ENCODE measurements at places on chromosomes 4 and X.

- DNase-seq: no peak
Observed at GRCh38 chr4:139154134-139154421, 22.9 kb downstream of the ELF2 start.

- DNase-seq: no peak
Observed at GRCh38 chr4:149140841-149141240, 674.8 kb downstream of the IQCM start.

GRCh38 chr4:54678826-54679225 is 21.1 kb downstream of the KIT start:
- DNase-seq: no peak

DNA sequence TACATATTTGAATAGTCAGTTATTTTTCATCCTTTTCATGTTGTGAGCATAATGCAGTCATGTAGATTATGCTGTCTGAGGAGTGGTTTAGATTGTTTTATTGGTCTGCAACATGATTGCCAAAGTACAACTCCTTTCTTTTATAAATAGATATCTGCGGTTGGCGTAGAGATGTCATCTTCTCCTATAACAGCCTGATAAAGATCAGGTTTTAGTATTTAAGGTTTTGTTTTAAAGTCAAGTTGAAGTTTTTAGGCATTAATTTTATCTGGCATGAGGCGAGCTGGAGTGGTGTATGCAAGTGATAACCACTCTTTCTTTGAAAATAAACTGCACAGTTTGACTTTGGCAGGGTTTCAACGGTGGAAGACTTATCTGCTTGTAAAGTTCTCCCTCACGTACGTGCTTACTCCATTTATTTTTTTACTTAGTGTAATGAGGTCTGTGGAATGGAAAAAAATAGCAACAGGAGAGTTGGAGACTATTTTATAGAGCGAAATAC is 126.3 kb downstream of the FBXO8 start:
- DNase-seq: no peak

DNA sequence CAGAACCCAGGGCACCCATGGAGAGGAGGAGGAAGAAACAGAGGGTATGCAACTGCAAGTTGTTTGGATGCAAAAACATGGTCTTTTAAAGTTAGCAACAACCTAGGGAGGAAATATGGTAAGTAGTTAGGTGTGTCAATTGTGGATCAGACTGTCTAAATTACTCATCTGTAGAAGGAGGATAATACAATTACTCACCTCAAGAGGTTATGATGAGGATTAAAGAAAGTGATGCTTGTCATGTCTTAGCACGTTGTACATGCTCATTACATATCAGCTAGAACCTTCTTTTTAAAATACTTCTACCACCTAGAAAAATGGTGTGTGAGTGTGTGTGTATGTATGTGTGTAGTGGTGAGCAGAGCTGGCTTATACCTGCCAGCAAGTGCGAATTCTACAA is 2.3 kb upstream of the C1QTNF7 start:
- no peak for DNase-seq

- DNase-seq: no peak
Observed at GRCh38 chr4:100517864-100518341, at the start of gene EMCN. Gene EMCN, minus strand, starts transcription at chr4:100518022. Its CDS starts 108 bp downstream, at chr4:100517914.

GRCh38 chrX:69387567-69388487 is 116.3 kb upstream of the NALF2 start:
- DNase-seq: no peak

DNA sequence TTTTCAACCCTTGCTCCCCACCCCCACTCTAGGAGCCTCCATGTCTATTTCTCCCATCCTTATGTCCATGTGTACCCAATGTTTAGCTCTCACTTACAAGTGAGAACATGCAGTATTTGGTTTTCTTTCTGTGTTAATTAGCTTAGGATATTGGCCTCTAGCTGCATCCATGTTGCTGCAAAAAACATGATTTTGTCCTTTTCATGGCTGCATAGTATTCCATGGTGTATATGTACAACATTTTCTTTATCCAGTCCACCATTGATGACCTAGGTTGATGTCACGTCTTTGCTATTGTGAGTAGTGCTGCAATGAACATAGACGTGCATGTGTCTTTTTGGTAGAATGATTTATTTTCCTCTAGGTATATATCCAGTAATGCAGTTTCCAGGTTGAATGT is 472.8 kb downstream of the ZNF674 start:
- DNase-seq: no peak

DNA sequence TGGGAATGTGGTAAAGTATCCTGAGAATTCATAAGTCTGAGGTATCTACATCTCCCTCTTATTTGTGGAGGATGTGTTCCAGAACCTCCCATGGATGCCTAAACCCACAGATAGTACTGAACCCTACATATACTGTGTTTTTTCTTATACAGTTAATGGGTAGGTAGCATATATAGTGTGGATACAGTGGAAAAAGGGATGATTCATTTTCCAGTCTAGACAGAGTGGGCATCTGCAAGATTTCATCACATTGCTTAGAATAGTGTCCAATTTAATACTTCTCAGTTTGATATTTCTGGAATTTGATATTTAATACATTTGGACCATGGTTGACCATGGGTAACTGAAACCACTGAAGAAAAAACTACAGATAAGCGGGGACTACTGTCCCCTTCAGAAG is 155.0 kb upstream of the ANKRD50 start:
- DNase-seq: no peak

DNA sequence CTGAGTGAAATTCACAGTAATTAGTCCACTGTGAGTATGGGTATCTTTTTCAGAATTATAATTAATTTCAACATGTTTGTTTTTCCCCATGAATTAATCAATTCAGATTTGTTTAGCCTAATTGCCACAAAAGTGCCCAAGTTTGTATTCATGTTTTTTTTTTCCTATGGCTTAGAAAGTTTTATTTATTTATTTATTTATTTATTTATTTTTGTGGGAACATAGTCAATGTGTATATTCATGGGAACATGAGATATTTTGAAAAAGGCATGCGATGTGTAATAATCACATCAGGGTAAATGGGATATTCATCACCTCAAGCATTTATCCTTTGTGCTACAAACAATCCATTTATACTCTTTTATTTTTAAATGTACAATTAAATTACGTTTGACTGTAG is 475.3 kb downstream of the ADGRL3 start:
- DNase-seq: no peak

DNA sequence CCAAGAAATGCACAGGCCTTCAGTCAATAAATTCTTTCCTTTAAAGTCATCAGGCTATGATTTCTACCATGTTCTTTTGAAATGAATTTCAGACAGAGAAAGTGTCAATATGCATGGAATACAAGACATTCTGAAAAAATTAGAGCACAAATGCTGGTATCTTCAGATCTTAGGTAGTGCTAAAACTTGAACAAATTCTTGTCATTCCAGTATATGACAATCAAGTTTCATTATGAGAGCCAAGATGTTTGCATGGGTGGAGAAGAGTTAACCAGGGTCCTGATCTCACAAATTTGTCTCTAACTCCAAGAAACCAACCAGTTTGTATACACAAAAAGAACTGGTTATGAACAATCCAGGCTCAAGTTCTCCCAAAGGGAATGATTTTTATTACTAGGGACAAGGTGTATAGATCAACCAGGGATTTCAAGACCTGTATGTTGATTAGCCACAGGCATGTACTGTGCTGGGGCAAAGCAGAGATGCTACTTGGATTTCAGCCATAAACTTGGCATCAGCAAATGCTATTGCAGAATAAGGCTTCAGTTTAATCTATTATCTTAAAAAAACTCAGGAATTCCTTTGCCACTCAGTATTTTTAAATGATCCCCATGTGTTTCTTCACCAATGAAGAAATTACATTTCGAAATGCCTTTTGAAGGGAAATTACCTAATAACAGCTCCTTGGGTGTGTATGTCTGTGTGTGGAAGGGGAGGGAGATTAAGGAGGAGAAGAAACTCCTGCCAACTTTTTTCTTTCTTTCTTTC is 69.7 kb downstream of the FANCB start:
- DNase-seq: no peak

DNA sequence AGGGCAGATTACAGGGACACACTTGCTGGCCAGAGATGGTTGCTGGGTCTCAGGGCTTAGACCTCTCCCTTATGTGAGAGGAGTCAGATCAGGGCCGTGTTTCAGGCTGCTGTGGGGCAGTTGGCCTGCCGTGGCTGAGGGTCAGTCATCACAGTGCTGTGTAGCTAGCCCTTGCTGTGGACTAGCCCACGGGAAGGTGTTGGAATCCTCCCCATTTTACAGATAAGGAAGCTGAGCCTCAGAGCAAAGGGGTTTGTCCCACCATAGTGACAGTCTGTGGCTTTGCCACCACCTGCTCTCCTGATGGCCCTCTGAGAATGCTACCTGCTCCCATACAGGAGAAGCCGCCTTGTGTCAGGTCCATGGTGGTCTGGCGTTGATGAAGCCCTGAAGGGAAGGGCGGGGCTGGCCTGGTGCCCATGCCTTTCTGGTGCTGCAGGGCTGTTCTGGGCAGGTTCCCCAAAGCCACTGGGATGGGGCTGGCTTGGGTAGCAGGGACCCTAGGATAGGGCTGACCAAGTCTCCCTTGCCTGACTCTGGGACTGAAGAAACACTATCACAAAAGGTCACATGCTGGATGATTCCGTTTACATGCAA is 2.4 kb upstream of the FAM53A start:
- DNase-seq: no peak

DNA sequence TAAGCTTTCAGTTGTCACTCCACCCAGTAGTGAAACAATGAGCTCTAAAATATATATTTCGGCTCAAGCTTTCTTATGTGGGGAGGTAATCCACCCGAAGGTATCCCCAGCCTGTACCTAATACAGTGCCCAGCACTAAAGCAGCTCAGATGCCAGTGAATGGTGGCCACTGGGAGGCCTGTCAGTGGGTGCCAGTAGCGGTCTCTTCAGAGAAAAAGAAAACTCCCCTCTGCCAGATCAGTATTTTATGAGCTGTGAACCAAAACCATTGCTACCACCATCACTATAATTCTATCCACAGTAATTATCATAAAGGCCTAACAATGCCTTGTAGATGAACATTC is 835 bp upstream of the NFKB1 start:
- peak; percentile 40 for DNase-seq

DNA sequence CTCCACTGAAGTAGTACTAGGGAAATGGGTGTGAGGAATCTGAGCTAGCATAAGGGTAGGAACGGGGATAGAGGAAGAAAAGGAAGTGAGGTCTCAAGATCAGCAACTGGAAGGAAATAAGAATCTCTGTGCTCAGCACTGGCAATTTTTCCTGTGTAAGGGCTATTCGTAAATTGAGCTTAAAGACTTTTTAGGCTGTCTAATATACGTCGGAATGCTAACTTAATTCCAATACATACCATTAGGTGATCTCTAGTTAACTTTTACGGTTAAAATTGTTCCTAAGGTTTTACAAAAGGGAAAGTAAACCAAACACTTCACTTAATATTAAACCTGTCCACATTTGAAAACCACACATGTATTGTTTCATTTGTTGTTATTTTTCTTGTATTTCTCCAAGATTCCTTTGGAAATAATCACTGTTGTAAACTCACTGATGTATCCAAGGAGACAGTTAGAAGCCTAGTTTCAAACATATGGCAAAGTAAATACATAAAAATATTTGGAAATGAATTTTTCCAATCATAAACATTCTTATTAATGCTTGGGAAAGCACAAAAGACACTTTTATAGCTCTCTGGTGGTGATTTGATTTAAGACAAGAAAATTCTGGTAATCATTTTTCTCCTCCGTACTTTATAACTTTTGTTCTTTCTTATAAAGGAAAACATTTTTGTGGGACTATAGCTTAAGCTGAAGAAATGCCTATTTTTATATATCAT is 28.1 kb upstream of the HPGDS start:
- DNase-seq: no peak

DNA sequence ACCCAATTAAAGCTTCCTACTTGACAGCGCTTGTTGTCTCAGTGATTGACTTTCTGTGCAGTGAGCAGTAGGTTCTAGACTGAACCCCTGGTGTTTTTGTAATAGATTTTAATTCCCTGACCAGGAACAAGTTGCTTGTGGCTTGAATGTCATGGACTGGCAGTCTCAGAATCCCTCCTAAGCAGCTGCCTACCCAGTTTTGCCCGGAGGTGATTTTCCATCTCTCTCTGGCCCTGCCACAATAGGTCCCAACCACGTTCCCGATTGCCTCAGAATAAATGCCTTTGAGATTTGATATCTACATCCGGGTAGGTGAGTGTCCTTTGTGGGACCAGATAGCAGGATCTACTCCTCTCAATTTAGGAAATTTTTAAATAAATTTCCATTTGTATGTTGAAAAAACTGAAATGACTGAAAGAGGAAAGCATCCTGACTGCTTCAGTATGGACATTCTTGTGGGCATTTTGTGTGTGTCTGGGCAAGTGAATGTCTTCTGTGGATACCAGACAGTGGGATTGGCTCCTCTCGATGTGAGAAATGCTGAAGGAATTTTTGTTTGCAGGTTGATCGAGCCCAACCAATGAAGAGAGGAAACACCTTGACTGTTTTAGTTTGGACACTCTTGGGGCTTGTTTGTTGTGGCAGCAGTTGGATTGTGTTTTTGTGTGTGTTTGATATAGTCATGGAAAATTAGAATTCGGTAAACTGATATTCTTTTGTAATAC is 1607.4 kb downstream of the C4orf33 start:
- no peak for DNase-seq

- no peak for DNase-seq
Observed at GRCh38 chr4:24956091-24956490, 43.2 kb upstream of the CCDC149 start.

DNA sequence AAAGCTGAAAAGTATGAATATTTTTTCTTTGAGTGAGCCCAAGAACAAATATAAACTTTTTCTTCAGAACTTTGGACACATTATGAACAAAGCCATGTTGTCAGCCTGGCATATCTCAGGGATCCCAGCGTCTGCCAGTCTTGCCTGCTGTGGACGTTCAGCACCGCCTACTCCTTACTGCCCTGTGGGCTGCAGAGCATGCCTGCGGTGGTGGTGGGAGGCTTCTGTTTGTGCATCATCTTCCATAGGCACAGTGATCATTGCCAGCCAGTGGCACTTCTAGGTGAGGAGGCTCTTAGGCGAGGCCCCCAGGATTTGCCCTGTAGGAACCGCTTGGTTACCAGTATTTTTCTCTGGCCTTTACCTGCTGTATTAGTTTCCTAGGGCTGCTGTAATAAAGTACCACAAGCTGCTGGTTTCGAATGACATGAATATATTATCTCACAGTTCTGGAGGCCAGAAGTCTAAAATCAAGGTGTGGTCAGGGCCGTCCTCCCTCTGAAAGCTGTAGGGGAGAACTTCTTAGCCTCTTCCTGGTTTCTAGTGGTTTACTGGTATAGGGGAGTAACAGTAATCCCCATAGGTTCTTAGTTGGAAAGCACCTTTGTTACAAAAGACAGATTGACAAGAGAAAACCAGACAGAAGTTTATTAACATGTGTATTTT is 15.4 kb downstream of the ANXA3 start:
- DNase-seq: no peak

- DNase-seq: no peak
Observed at GRCh38 chr4:112201915-112202505, 29.6 kb upstream of the AP1AR start.

- no peak for DNase-seq
Observed at GRCh38 chr4:77652237-77652897, 46.7 kb downstream of the CXCL13 start.

DNA sequence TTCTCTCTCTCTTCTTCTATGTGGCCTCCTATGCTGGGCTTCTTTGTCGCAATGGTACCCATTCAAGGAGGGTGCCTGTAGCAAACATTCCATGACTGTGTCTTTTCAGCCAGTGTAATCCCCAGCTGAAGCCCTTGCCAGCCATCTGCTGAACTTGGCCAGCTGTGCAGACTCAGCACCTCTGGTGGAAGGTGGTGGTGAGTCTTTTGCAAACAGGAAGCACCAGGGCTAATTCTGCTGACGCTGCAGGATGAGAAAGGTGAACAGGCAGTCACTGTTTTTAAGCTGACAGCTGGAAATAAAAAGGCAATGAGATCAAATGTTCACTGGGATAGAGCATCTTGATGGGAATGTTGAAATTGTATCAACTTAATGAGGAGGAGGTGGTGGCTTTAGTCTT is 298.7 kb upstream of the CLNK start:
- peak; percentile 6 for DNase-seq

Data from CD4-positive, alpha-beta T cell treated with Interleukin-2 at 100 ng/mL for 4 hours (primary cell).